ENCODE measurements at places on chromosomes 12 and 14.

DNA sequence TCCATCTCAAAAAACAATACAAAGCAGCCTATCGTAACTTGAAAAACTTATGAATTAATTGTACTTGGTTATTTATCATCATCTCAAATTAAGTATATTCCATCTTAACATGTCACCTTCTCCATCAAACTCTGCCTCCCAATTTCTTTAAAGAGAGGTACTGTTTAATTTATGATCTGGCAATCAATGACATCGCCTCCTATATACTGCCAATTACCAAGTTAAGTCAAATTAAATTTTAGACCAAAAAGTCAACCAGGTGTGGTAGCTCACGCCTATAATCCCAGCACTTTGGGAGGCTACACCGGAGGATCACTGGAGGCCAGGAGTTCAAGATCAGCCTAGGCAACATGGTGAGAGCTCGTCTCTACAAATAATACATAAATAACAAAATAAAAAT lies 37.7 kb downstream of the HECTD1 start:
- DNase-seq: no peak

- DNase-seq: no peak
Measured at GRCh38 chr14:104143521-104144452, 5.4 kb downstream of the KIF26A start.

GRCh38 chr12:66203820-66204219 lies 14.8 kb downstream of the IRAK3 start:
- DNase-seq: peak; percentile 49

- peak; percentile 67 for DNase-seq
Measured at GRCh38 chr14:106831322-106831720, 1304.9 kb downstream of the TMEM121 start.

DNA sequence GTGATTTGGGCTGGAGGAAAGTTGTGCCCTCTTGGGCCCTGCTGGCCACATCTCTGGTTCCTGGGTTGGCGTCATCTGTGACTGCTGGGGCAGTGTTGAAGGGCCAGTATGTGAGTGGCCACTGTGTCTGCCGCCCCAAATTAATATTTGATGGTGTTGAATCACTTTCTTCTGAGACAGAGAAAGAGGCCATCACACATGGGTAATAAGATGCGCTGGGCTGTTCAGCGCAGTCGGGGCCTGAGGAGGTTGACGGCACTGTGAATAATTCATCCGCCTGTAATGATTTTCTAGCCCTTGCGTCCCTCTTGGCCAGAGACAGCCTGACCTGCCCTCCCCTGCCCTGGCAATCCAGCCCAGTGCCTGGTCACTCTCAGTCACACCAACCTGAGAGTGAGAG lies 56.2 kb upstream of the BEGAIN start:
- DNase-seq: no peak

DNA sequence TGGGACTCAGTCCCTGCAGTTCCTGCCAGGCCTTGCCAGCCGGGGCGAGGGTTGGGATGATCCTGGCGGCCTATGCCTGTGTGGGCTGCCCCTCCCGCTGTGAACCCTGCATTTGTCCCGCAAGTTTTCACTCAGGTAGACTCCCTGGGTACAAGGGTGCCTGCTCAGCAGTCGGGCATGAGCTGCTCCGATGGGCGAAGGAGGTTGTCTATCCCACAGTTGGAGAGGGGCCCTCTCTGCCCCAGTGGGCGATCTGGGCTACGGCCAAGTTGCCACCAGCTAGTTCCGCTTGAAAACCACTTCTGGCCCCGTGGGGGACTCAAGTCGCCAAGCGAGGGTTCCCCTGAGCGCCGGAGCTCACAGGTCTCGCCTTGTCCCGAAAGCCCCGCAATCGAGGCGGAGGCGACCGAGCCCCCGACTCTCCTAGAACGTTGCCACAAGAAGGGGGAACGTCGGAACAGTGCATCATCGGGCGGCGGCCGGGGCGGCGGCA lies 365 bp upstream of the TPI1 start:
- no peak for DNase-seq

DNA sequence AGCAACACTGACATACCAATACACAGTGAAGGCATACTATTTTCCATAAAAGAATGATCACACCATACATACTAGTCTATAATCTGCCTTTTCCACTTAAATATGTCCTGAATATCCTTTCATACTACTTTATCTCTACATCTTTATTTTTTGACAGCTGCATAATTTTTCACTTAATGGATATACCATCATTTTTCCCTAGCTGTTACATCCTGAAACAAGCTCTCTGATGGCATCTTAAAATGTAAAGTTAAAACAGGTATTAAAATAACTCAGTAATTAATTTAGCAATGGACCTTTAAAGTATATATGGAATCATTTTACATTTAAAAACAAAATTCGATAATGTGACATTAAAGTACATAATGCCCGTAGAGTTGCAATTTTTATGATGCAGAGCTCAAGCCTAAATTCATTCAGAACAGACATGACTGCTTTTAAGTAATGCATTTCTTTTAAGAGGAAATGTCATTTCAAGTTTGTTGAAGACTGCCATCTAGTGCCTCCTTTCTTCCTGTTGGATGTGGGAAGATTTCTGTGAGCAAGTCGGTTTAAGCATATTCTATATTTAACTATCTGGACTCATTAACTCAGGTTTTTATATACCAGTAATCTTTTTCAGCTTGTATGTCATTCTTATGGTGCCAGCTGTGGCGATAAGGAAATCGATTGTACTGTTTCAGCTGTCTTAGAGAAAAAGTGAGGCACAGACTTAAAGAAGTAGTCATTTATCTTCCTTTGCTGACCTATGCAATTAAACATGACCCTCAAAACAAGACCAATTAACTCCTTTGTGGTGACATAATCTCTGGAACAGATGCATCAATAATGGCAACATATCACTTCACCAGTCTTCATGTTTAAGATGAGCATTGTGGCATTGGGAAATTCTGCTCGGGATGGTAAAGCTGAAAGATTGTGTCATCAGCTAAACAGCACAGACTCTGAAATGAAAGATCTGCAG lies 20.3 kb downstream of the PRICKLE1 start:
- DNase-seq: peak; percentile 32

GRCh38 chr12:123288751-123289346 lies 17.2 kb upstream of the CDK2AP1 start:
- DNase-seq: no peak

DNA sequence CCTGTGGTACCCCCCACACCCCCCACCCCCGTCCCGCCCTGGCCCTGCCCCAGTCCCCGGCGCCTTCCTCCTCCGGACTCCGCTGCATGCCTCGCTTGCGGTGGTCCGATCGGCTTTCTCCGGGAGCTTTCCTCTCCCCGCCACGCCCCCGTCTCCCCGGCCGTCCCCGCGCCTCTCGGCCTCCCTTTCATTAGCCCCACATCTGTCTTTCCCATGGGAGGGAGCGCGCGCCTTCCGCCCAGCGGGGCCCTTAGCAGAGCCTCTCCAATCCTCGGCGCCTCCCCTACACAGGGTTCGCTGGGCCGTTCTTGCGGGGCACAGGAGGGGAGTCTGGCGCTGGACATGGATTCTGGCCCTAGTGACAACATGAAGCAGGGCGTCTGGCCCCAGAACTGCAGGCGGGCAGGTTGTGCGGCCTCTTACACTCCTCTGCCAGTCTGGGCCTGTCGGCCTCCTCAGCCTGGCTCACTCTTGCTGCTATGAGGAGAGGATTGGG lies 1.5 kb upstream of the EFS start:
- DNase-seq: no peak

GRCh38 chr12:62618930-62619329 lies 152.3 kb downstream of the MON2 start:
- no peak for DNase-seq

DNA sequence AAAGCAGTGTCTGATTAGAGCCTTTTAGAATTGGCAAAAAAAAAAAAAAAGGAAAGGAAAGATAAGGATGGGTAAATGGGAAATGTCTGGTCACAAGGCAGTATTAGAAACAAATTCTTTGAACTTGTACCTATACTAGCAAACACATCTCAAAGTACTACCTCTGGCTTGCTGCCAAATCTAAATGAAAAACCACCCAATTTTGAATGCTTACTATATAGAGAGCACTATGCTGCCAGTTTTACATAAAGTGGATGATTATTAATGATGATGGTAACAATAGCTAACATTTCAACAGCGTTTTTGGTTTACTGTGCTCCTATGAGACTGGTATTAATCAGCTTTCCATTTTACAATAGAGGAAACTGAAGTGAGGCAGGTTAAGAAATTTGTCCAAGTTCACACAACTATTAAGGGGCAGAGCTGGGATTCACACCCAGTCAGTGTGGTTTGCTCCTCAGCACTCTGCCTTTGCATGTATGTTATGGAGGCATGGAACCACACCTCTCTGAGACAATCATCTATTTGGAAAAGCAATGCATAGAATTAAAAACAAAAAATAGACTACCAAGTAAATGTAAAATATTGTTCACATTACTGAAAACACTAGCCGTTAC lies 34.2 kb downstream of the ATP2B1 start:
- DNase-seq: no peak

- DNase-seq: no peak
Measured at GRCh38 chr12:113302886-113303640, 31.8 kb downstream of the SLC8B1 start.

- no peak for DNase-seq
Measured at GRCh38 chr12:101498252-101498651, 23.1 kb downstream of the SPIC start.

DNA sequence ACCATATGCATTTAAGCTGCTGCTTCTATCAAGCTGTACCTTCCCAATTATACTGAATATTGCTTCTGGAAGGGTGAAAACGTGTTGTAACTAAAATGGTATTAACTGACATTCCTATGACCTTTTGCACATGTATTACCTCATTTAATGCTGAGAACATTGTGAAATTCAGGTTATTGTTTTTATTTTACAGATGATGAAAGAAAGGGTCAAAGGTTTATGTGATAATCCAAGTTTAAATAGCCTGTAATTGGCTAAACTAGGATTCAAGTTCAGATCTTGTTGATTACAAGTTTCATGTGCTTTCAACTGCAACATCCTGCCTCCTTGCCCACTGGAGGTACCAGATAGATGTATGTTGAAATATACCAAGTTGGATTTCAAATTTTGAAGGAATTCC lies 433.3 kb upstream of the PRICKLE1 start:
- DNase-seq: no peak

GRCh38 chr12:91506452-91506851 lies 323.8 kb upstream of the DCN start:
- DNase-seq: no peak
